Cardiac fibroblast (primary cell): ENCODE measurements at places on chromosomes 12 and 14.

DNA sequence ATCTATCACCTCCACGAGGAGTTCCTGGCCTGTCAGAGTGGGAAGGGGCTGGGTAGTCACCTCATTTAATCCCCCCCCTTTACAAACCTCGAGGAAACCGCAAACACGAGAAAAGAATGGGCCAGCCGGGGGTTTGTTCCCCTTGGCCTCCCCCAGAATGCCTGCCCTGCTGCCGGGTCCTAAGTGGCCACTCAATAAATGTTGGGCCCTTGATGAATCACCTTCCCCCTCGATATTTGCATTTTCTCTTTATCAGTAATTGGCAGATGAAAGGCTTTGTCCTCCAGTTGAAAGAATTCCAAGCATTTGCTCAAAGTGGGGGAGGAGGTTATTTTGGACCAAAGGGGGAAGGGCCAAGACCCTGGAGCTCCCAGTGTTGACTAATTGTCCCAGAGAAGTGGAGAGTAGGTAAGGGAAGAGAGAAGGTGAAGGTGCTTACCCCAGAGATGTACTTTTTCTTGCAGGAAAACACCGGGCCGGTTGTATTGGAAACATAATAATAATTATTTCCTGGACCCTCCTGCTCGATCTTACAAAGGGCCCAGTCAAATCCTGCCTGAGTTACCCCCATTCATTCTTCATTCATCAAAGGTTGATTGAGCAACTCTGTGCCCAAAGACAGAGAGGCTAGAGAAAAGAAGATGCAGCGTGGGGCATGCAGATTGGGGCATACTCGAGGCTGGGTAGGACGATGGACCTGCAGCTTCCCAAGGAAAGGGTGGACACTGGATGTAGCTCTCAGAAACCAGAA is 1.9 kb upstream of the KDM2B start:
- DNase-seq = peak; percentile 13

GRCh38 chr14:63951021-63951420 is 98.2 kb downstream of the SYNE2 start:
- DNase-seq = no peak

DNA sequence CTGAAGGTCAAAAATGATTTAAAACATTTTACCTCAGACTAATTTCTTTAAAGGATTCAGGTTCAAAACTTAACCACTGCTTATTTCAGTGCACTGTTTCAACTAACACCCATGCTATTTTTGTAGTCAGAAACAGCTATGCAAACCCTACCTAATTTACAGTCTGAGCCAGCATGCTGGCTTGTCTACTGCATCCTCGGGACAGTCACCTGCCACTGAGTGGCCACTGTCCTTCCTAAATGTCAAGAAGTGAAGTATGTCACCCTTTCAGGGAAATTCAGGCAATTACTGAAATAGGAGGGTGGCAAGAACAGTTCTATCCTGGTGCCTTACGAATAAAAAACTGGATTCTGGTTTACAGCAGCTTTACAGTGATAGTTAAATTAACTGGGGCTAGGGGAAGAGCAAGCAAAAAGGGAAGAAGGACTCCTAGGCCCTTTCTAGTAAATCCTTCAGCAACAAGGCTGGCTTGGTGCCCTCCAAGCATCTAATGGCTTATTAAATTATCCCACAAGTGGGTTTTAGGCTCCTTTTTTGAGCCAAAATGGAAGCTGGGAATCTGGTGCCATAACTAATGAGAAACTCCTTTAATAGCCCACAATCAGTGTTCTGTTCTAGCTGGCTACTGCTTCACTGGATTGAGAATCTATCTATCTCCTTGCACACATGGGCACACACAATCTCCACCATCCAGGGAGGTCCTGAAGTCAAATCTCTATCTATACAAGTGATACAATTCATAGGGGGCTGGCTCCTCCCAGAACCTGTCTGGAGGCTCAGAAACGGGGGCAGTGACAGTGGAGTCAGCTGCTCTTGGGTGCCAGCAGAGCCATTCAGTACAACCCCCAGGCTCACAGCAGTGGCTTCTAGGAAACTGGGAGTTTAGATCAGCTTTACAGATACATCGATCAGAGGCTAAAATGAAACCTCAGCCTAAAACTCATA is 43.4 kb downstream of the SH2B3 start:
- no peak for DNase-seq

- DNase-seq = no peak
Measured at GRCh38 chr14:31945074-31945613, 132.0 kb upstream of the ARHGAP5 start.

- no peak for DNase-seq
Measured at GRCh38 chr12:32423559-32423958, 24.2 kb downstream of the FGD4 start.

DNA sequence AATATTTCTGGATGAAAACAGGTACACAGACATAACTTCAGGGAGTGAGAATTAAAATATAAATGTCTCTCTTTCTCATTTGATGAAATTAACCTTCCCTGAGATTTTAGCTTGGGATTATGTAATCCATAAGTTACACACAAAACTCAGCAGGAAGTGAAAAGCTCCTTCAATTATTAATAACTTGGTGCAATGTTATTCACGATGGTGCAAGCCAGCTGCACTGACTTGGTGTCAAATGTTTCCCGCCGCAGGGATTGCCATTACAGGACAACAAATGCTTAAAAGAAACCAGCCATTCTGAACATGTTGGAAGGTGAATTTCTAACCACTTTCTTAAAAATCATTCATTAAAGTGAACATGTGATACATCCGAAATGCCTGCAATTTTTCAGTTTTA is 250.4 kb downstream of the FOXN3 start:
- no peak for DNase-seq

- DNase-seq = peak; percentile 13
Measured at GRCh38 chr12:87253157-87253556, 776.0 kb downstream of the C12orf50 start.

- no peak for DNase-seq
Measured at GRCh38 chr14:77113644-77114043, 15.6 kb downstream of the CIPC start.

DNA sequence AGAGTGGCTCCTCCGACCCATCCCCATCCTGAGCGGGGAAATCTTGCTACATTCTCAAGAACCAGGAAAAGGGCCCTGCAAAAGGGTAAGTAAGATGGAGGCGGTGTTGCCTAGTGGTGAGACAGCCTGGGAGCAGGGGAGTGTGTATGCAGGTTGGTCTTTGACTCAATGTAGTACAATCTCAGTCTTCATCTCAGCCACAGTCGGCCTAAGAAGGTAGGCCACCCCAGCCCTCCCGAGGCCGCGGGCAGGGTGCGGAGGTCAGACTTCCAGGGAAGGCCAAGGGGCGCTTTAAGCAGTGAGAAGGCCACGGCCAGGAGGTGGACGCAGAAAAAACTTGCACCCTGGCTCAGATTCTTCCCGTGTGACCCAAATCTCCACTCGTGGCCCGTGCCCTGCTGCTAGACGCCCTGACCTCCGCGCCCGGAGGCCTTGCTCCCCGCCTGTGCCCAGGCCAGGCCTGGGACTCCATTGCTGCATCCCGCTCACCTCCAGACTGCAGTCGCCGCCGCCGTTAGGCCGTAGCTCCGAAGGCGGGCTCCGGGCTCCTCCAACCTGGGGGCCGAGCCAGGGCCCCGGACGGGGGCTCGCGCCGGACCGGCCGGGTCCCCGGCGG is 435 bp downstream of the FOXM1 start:
- DNase-seq = peak; percentile 25

DNA sequence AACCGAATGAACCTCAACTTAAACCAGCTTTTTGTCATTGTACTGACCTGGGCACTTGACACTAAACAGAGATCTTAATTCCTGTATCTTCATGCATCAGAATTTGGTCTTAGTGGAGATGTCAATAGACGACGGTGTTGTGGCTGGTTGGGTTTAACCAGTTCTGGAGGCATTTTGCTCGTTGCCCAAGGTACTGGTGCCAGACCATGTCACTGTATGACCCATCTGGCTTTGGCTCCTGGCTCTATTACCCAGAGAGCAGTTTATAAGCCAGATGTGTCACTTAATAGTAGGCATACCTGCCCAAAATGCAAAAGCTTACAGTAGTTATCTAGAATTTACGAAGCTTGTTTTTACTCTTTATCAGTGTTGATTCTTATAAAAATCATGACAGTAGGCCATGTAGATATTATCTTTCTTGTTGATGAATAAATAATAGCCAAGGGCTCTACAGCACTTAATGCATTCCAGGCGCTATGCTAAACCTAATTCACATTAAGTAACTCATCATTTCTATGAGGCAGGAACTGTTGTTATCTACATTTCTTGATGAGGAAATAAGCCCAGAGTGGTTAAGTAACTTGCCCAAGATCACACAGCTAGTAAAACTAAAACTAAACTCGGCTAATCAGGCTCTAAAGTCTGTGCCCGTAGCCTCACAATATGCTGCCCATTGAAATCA is 179.7 kb upstream of the HIF1A start:
- no peak for DNase-seq
